Left ventricle myocardium inferior (tissue), 1 donor: ENCODE measurements at places on chromosomes 16 and 17.

GRCh38 chr17:45246861-45247428 is 14.9 kb downstream of the SPATA32 start:
- DNase-seq, result no peak

DNA sequence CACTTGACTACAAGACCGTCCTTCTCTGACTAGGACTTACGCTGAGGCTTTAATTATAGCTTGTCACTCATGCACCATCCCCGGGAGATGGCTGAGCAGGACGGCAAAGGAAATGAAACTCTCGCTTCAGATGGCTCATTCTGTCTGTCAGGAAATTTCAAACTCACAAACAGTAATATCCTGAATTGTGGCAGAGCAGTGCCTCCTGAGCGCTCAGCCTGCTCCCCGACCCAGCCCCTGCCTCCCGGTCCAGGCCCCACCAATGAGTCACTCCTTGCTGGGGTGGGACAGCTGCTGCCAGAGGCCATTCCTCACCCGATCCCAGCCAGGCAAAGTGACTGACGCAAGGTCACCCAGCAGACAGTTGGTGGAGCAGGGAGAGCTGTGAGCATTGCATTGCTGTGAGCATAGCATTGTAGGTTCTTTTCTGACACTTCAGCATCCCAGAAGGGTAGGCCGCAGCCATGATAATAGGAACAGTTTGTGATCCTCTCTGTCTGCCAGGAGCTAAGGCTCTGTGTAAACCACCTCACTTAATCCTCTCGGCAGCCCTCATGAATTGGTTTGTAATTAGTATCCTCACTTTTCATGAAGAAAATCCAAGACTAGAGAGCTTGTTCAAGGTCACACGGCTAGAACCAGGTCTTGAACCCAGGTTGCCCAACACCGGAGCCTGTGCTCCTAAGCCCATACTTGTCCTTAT is 20.9 kb downstream of the CCDC182 start:
- DNase-seq, result no peak

DNA sequence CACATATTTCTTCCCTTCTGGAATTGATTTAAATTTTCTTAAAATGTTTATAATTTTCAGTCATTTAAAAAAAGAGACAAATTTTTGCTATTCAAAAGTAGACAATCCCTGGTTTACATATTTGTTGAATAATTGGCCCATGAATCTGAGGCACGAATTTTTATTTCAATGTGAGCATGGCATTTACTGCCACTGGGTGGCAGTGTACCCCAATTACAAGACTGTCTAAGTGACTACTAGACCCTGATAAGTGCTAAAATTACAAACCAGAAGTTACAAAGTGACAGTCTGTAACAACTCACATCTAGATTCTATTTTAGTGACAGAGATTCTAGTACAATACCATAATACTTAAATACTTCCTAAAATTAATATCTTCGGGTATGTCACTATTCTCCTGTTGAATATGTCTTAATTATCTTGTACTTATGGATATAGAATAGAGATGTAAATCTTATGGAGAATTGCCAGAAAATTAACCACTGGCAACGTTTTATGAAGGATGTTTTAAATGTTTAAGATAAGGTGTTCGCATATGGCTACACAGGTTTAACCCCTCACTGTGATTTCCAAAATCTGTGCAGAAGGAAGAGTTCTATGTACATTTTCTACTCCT is 235.8 kb downstream of the MAP2K4 start:
- DNase-seq, result no peak

GRCh38 chr16:68646953-68647659 is 2.0 kb downstream of the CDH3 start:
- DNase-seq, result no peak

GRCh38 chr16:21203155-21203797 is 8.1 kb downstream of the ZP2 start:
- DNase-seq, result no peak

DNA sequence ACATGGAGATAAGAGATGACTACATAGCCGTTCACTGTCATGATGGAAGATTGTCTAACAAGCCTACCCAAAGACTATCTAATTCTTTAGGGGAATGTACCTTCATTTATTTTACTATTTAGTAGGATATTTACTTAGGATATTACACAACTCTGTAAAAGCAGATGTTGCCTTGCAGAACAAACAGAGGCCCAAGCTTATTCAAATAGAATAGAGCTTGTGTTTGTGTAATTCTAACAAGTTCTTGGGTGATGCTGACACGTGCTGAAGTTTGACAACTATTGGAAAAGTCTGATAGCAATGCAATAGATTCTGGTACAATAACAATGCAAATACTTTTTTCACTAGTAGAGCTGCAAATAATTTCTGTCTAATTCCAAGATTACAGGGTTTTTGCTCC is 447.6 kb downstream of the TOX3 start:
- no peak for DNase-seq

- DNase-seq, result no peak
These were observed 27.3 kb downstream of the HLF start for GRCh38 chr17:55292094-55292493.

DNA sequence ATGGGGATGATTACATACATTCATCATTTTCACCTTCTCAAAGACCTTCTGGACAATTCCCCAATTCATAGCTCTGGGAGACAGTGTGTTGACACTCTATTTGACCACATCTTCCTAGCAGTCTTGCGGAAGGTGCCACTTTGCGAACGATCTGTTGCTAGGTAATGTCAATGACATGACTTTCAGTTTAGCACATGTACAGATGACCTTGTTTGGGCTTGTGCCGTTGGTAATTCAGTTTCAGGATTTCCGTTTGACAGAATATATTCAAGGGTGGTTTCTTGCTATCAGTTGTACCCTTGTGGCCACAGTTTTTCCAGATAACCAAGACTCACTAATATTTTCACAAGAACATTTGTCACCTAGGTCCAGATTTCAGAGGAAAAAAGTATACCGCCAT is 478.2 kb downstream of the WWOX start:
- no peak for DNase-seq

GRCh38 chr16:55250701-55251100 is 73.3 kb upstream of the IRX6 start:
- DNase-seq, result no peak

- no peak for DNase-seq
These were observed 124.2 kb downstream of the PARN start for GRCh38 chr16:14505846-14506245.

- peak; percentile 38 for DNase-seq
These were observed 35.8 kb upstream of the SNN start for GRCh38 chr16:11632455-11632939.

- peak; percentile 75 for DNase-seq
These were observed 39.2 kb upstream of the GSE1 start for GRCh38 chr16:85573696-85574641.

GRCh38 chr16:1899641-1900451 is 18.4 kb downstream of the HS3ST6 start:
- DNase-seq, result no peak

DNA sequence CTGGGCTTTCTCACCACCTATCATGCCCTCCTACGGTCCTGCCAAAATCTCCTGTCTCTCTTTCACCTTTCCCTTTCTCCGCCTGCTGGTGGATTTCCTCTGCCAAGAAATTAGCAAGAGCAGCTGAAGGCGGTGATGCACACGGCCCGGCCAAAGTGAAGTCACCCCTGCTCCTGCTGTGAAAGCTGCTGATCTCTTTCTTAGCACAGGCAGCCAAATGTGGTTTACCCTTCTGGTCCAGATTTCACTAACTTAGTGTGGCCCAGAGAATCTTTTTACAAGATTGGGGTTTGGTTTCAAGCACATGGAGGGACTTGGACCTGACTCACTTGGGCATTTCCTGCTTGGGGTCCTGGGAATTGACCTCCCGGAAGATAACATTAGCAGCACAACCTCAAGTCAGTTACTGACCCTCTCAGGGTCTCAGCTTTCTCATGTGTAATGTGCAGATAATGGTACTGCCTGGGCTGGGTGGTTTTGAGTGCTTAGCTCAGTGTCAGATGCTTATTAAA is 155.7 kb downstream of the SOCS1 start:
- peak; percentile 62 for DNase-seq

GRCh38 chr16:30996985-30997724 is 12.1 kb downstream of the HSD3B7 start:
- DNase-seq, result peak; percentile 86

- DNase-seq, result no peak
These were observed 91.4 kb downstream of the SYCE1L start for GRCh38 chr16:77290451-77291115.

DNA sequence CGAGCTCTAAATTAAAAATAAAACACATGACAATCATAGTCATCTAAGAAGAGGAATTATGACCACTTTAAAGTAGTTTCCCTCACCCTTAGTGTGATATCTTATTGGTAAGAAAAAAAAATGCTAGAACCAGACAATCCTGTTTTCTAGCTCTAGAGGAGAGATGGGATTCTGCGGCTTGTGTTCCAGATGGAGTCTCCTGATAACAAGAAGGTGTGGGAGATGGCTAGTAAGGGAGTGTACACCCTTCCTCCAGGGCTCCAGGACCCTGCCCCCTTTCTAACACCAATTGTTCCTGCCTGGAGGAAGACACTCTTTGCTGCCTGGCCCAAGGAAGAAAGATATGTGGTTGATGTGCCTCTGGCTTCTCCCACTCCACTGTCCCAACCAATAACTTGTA is 68.8 kb upstream of the FBXO47 start:
- no peak for DNase-seq

DNA sequence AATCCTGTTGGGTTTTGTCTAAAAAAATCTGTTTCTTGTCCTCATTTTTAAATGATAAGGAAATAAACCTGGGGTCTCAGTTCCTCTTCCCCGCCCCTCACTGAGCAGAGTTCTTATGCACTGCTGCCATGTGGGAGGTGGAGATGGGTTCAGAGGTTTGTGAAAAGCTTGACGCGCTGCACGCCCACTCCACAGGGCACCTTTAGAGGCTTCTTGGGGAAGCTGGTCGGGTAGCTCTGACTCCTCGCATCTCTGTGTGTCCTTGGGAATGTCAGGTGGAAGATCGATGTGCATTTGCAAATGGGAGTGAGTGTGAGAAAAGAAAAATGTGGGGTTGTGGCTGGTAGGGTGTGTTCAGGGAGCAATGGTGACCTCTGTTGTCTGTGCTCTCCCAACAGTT is 4.7 kb upstream of the ZNHIT3 start:
- DNase-seq, result no peak

DNA sequence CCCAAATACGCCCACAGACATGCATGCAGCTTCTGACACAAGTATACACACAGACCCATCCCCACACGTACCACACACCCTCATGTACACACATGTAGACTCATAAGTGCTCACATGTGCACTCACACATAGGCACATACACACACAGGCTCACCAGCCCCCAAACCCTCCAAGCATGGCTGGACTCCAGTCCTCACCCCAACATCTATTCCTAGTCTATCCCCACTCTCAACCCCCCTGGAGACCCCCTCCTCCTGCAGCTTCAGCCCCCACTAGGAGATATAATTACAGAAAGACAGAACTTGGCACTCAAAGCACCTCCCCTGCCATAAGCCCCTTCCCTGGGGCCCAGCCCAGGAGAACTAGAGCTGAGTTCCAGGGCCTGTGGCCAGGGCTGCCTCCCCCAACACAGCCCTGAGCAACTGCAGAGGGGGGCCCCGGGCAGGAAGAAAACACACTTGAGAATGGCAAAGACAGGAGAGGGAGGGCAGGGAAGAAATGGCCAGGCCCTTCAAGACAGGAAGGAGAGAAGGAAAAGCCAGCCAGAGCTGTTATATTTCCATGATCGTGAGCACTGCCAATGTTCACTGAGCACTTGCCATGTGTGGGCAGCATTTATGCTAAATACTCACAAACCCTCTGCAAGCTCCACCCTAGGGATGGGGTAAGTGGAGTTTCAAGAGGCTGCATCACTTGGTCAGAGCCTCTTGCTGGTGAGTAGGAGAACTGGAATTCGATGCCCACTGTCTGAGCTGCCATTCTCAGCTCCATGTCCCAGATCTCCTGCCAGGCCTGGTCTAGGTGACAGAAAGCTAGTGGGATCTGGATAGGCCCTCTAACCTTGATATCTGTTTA is 224.5 kb downstream of the ZNF423 start:
- DNase-seq, result no peak

DNA sequence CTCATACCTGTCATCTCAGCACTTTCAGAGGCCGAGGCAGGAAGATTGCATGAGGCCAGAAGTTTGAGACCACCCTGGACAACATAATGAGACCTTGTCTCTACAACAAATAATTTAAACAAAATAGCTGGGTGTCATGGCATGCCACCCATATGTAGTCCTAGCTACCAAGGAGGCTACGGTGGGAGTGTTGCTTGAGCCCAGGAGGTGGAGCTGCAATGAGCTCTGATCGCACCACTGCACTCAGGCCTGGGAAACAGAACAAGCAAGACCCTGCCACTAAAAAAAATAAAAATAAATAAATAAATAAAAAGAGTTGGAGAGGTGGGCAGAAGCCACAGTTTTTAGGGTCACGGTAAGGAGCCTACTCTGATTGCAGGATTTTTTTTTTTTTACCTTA is 136.0 kb downstream of the TANC2 start:
- no peak for DNase-seq

GRCh38 chr17:19646788-19647696 is 1.5 kb upstream of the ALDH3A2 start:
- no peak for DNase-seq

GRCh38 chr16:78170494-78170933 is 71.1 kb downstream of the WWOX start:
- DNase-seq, result no peak

DNA sequence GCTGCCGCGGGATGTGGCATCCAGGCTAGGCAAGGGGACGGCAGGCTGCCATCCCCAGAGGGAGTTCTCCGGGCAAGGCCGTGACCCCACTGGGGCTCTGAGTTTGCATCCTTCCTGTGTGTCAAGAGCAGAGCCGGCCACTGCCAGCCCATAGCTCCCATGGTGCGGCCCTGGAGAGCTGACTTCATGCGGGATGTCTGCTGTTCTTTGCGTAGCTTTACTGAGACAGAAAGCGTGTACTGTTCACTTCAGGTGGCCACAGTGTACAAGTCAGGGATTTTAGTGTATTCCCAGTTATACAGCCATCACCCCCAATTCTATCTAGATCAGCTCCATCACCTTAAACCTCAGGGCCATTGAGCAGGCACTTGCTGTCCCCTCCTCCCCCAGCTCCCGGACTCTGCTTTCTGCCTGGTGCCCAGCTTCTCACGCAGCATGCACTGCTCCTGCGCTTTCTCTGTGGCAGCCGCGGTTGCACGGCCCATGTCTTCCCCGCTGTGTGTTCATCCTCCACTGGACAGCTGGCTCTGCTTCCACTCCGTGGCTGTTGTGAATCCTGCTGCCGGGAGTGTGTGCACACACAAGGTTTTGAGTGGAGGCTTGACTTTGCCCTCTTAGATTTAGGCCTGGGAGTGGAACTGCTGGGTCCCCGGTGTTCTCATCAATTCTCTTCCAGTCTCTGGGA is 71.2 kb downstream of the KLHDC4 start:
- DNase-seq, result no peak

GRCh38 chr16:59690216-59690615 is 956.1 kb upstream of the GOT2 start:
- DNase-seq, result no peak

DNA sequence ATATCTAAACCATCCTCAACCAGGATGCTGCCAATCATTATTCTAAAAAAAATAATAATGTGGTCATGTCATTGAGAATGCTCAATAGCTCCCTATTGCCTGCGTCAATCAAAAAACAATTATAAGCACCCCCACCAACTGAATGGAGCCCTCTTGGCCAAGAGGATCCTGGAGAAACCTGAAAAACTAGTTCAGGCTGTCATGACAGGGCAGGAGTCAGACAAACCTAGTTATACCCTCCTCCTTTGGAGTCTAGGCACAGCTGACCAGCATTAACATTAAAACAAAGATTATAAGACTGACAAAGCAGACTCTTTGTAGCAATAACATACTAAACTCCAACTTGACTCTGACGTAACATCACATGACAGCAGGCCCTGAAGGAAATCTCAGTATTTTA is 119.2 kb upstream of the CCL2 start:
- DNase-seq, result no peak

GRCh38 chr17:75849279-75849646 is 5.1 kb upstream of the UNC13D start:
- DNase-seq, result no peak
